Spinal cord (tissue), 10 donors: ENCODE measurements at places on chromosomes 13 and 19. TPM values are rescaled to one million over a fixed set of nuclear protein-coding genes. Genes with fewer than 3 reads are reported as not detected.

RDH8 gene
- not detected for polyA plus RNA-seq

GRCh38 chr13:61685682-61686012, 270.0 kb upstream of the PCDH20 start:
- peak; percentile 18 for DNase-seq

DNA sequence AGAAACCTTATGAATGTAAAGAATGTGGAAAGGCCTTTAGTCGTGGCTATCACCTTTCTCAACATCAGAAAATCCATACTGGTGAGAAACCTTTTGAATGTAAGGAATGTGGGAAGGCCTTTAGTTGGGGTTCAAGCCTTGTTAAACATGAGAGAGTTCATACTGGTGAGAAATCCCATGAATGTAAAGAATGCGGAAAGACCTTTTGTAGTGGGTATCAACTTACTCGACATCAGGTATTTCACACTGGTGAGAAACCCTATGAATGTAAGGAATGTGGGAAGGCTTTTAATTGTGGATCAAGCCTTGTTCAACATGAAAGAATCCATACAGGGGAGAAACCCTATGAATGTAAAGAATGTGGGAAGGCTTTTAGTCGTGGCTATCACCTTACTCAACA, 20.8 kb downstream of the ZNF283 start:
- no peak for DNase-seq

- DNase-seq: no peak
These were observed 1108.4 kb upstream of the MIR17HG start for GRCh38 chr13:90239130-90239529.

GRCh38 chr19:41866284-41866683, 6.2 kb downstream of the RPS19 start:
- DNase-seq: no peak

DNA sequence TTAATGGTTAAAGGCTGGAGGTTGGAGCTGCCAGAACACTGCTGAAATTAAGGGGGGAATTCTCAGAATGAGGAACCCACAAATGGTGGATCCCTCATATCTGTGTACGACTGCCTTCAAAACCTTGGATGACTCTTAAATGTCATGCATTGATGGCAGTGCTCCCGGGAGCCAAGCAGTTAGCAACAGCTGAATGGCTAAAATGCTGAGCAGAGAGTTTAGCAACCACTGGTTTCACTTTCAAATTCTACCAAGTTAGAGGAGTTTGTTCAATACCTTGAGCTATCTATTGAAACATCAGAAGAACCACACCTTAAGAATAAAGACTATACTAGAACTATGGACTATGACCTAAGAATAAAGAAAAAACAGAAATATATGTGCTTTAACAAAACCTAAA, 41.4 kb downstream of the UQCRFS1 start:
- no peak for DNase-seq

DNA sequence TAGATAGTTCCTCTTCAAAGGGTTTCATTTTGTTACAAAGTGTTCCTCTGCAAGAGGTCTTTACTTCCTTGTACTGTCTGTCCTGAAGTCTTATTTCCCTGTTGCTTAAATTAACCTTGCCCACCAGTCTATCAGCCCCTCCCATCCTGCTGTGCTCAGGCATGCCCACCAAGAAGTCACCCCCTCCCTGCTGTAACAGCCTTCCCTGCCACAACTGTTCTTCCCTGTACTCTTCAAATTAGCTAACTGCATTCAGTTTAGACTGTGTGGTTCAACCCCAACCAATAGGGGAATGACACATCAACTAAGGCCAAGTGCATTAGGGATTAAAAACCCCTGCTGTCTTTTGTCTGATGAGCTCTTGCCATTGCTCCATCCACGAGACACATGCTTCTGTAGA, 34.4 kb upstream of the ZNF562 start:
- no peak for DNase-seq

DNA sequence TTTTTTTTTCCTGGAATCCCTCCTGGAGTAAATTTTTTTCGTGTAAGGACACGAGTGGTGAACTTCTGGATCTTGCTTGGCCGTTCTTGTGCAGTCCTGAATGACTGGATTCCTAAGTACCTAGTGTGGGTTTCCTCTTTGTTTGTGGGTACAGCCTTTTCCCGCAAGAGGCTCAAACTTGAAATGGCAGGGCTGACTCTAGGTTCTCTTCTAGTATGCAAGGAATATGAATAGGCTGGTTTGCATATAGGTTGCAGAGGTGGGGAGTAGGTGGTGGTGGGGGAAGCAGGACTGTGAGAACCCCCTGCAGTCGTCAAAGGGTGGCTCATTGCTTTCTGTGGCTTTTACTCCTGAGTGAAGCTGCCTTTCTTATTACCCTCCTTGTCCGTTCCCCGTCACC, 13.6 kb downstream of the UBAC2 start:
- no peak for DNase-seq

DNA sequence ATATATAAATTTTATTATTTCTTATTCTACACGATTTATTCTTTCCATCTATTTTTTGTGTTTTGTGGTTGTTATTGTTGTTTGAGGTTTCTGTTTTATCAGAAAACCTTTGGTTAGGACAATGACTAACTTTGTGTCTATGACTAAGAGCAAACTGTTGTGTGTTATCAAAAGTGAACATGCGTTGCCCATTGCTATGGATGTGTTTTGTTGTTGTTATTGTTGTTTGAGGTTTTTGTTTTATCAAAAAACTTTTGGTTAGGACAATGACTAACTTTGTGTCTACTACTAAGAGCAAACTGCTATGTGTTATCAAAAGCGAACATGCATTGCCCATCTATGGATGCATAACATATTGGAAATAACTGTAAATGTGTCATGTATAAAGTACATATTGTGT, 692.3 kb downstream of the SLITRK1 start:
- no peak for DNase-seq

DNA sequence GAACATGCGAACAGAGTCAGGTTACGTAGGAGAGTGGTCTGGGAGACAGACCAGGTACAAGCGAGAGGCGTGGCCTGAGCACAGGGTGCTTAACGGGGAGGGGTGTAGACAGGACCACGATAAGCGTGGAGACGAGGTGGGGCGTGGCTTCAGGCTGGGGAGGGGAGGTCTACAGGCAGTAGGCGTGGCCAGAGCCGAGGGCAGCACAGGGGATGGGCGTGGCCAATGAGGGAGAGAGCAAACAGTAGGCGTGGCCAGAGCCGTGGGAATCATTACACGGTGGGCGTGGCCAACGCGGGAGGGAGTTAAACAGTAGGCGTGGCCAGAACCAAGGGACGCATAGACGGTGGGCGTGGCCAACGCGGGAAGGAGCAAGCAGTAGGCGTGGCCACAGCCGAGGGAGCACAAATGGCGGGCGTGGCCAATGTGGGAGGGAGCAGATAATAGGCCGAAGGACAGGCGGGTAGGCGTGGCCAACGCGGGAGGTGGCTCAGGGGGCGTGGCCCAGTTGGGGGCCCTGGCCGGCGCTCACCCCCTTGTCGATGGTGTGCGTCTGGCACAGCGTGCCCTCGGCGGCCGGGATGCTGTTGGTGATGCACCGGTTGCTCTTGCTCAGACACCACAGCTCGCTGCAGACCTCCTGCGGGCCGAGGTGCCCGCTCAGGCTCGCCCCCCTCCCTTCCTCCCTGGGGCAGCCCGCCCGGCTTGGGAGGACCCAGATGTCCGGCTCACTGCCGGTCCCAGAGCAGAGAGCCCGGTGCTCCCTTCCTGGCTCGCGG, 15.2 kb upstream of the MYO1F start:
- peak; percentile 94 for DNase-seq

GRCh38 chr19:49533551-49534488, 6.0 kb downstream of the RCN3 start:
- peak; percentile 68 for DNase-seq

- DNase-seq: no peak
These were observed 18.6 kb downstream of the FCGBP start for GRCh38 chr19:39915848-39916215.

GRCh38 chr13:31242367-31242766, 42.6 kb downstream of the B3GLCT start:
- no peak for DNase-seq

- DNase-seq: no peak
These were observed 109.3 kb upstream of the IPO5 start for GRCh38 chr13:97844151-97844550.

DNA sequence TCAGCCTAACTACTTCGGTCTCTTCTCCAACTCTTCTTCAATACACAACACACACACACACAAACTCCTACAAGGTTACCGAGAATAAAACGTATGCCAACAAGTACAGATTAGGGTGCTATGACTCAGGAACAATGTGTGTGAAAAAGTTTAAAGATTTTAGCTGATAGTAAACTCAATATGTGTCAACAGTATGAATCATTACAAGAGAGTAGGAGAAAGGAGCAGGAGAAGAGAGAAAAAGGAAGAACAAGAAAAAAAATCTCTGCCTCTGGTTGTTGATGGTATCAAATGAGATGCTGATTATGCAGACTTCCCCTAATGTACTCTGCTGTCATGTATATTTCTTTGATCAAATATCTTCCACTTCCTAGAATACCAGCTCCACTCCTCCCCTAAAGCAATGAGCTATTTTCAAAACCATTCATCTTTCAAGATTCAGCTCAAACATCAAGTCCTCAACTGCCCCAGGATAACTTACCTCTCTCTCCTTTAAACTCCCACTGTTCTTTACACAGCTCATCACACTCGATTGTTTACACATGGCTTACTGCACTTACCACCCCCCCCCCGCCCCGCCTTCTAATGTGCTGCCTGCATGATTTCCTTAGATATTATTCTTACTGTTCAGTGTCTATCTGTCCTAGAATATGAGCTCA, 95.6 kb downstream of the FAM216B start:
- DNase-seq: peak; percentile 23
